ENCODE measurements at places on chromosomes 7 and 10.

DNA sequence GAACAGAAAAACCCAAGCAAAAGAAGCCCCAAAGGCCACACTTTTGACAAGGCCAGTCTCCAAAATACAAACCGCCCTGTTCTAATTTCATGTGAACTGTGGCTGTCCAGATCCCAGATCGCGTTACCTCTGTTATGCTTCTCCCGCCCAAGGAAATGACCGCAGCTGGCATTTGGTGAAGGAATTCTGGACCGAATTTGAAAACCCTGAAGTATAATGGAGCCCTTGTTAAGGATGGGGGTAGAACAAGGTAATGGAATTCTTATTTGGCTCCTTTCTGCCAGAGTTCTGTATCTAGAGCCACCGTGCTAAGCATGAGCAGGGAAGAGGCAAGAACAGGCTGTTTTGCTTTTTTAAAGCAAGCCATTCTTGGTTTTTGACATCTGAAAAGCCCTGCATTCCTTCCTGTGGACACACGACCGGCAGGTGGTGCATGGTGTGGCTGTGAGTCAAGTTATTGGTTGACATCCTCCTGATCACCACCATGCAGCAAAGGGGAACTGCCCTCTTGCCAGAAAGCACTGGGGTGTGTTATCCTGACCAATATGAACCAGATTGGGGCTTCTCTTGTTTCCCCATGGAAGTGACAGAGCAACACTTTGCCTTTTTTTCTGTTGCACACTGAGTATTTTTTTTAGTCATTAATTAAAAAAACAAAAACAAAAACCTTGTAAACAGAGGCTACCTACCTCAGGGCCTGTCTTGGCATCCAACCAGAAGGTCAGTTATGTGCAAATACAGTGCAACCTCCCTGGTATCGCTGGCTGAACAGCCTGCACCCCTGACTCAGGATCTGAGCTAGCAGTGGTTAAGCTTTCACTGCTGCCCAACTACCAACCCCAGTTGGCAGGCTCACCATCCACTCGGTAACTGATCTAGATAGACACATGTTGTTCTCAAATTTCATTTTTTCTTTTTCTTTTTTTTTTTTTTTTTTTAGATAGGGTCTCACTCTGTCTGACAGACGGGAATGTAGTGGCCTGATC is 14.2 kb downstream of the UCMA start:
- no peak for DNase-seq

- no peak for DNase-seq
Measured at GRCh38 chr7:139479620-139480019, 3.9 kb downstream of the KLRG2 start.

DNA sequence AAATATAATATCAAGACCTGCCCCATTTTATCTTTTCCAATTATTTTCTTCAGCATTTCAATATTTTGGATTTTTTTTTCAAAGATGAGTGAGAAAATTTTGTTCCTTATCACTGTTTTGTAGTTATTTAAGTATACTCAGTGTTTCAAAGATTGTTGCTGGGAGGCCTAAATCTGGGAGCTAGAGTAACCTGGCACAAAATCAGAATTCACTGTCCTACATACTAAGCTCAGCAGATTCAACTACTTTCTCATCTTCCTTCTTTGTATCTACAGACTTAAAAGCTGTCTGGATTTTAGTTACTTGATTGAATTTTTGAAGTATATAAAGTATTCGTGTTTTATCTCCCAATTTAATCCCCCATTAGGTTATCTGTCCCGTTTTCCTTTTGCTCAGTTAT is 85.9 kb downstream of the TAX1BP1 start:
- no peak for DNase-seq

GRCh38 chr7:48299580-48300169 is 128.4 kb downstream of the ABCA13 start:
- no peak for DNase-seq

- no peak for DNase-seq
Measured at GRCh38 chr7:135074096-135074495, 73.8 kb upstream of the TMEM140 start.

DNA sequence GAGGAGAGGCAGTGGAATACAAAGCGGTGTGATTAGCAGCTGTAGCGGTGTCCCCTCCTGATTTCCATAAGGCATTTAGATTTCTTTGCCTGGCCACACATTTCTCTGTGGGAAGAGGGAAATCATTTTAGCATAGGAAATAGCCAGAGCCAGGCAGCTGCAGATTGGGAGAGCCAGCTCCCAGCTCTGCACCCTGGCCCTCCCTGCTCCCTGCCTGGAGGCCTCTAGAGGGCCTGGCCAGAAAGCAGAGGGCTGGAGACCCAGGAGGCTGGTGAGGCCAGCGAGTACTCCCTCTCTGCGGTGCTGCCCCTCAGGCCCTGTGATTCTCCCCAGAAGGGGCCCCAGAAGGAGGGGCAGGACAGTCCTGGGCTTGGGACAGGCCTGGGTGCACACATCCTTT is 85.7 kb downstream of the C10orf105 start:
- no peak for DNase-seq

DNA sequence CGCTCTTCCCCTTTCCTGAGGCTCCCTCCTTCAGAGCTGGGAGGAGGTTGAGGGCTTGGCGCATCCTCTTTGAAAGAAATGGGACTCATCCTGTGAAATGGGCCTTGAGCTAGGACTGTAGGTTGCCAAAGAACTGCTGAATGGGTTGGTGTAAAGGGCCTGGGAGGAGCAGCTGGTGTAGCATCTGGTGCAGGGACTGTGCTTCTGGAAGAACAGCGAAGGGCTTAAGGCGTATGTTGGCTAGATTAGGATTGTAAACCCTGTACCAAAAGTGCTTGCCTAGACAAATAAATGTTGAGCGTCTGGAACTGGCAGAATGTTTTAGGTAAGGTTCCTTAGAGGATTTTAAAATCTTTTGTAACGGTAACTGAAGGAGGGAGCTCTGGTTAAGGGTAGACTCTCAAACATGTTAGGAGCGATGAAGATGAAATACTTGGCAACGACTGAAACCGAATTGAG is 563 bp downstream of the STAM start:
- DNase-seq, result no peak

GRCh38 chr7:112789453-112789816 is 758 bp downstream of the TMEM168 start:
- DNase-seq, result no peak

DNA sequence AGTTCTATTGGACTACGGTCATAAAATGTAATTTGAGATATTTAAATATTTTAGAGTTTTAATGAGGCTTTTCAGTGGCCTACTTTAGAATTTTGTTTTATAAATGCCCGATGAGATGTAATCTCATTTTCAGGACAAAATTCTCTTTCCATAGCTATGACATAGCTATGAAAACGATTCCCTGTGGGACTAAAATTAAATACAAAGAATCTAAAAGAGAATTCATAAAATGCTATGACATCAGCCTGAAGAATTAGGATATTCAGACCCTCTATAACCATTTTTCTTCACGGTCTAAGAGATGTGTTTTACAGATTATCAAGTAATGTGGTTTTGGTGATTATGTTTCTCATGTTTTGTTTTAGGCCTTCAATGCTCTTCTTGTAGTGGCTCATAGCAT is 48.2 kb upstream of the ODAD2 start:
- no peak for DNase-seq

DNA sequence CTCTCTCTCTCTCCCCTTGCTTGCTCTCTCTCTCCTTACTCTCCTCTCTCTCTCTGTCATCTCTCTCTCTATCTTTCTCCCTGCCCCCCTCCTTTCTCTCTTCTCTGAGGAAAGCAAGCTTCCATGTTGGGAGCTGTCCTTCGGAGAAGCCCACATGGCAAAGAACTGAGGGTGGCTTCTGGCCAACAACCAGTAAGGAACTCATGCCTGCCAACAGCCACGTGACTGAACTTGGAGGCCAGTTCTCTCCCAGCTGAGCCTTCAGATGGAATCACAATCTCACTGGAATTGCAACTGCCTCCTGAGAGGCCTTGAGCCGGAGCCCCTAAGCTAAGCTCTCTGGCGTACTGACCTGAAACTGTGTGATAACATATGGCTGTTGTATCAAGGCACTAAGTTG is 12.0 kb upstream of the DHTKD1 start:
- DNase-seq, result no peak

DNA sequence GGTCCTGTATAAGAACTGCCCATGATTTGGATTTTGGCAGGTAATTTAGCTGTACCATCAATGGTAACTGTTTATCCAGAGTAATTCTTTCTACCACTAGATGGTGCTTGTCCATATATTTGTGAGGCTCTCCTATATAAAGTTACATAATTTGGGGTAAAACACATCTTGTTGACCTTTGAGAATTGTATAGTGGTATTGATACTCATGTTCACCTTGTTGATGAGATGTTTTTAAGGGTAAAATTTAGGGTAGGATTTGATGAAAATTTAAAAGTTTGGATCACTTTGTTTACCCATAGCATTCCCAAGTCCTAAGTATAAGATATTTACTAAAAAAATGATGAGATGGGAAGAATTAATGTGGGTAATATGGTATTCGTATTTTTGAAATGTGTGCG is 31.6 kb downstream of the ST7 start:
- peak; percentile 36 for DNase-seq

- no peak for DNase-seq
Measured at GRCh38 chr7:67100956-67101361, 104.3 kb downstream of the TYW1 start.

DNA sequence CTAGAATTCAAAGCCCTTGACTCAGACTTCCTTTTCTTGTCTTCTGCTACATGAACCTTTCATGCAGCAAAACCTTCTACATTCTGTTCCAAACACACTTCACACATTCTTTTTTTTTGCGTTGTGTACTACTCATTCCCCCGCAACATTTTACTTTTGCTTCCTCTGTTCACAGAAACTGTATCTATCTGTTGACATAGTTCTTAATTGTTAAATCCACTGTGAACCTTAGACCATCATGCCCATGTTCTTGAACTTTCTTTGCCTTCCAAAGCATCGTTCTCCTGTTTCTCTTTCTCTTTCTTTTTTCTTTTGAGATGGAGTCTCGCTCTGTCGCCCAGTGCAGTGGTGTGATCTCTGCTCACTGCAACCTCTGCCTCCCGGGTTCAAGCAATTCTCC is 14.2 kb downstream of the CCSER2 start:
- no peak for DNase-seq

DNA sequence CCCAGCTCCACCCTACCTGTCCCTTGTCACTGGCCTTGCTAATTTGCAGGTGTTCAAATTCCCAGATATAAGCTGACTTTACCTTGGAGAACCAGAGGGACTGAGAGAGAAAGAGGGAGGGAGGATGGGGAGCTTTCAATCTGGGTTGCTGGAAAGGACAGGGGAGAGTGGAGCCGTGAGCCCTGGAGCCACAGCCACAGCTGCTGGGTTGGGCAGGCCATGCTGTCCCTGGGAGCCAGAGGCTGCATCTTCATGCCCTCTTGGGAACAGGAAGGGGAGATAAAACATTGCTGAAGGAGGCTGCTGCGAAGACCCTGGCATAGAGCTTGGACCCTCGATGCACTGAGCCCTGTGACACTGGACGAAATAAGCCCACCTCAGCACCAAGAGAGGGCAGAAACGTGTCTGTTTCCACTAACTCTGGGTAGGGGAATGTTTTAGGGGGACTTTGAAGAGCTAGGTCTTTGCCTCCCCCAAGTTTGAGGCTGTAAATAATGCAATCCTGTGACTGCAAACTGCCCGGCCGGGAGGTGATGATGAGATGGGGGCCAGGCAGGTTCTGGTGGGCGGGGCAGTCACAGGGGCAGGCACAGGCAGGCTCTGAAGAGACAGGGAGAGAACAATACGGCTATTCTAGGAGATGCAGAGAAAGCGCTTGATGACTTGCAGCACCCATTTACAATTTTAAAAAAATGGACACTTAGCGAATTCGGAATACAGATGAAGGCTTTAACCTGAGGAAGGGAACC is 5.8 kb upstream of the JAKMIP3 start:
- DNase-seq, result no peak

Measured in NCI-H1436 treated with DMSO at 0.1 percent for 48 hours (cell line).